ENCODE measurements at places on chromosomes 5 and 9.

DNA sequence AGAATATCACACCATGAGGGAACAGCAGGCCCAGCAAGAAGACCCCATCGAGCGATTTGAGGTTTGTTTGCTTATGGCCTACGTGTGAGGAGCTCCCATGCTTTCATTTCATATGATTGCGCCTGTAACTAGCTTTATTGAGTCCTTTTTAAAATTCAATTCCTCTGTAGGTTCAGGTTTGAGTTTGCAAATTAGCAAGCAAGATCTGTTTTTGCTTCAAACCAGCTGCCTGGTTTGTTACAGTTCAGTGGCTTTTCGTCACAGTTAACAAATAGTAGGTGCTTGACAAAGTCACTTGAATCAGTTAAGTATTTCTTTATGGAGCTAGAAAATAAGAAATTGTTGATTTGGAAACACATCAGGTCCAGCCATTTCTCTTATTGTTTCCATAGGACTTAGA is 56.3 kb downstream of the GPR21 start:
- no peak for DNase-seq

- DNase-seq, result no peak
These were observed 46.3 kb downstream of the NNT start for GRCh38 chr5:43649256-43649655.

GRCh38 chr9:4750023-4750673 is 9.1 kb upstream of the AK3 start:
- no peak for DNase-seq

- DNase-seq, result no peak
These were observed 937.2 kb upstream of the TYRP1 start for GRCh38 chr9:11755951-11756350.

- no peak for DNase-seq
These were observed 16.7 kb downstream of the SLC28A3 start for GRCh38 chr9:84323858-84324257.

DNA sequence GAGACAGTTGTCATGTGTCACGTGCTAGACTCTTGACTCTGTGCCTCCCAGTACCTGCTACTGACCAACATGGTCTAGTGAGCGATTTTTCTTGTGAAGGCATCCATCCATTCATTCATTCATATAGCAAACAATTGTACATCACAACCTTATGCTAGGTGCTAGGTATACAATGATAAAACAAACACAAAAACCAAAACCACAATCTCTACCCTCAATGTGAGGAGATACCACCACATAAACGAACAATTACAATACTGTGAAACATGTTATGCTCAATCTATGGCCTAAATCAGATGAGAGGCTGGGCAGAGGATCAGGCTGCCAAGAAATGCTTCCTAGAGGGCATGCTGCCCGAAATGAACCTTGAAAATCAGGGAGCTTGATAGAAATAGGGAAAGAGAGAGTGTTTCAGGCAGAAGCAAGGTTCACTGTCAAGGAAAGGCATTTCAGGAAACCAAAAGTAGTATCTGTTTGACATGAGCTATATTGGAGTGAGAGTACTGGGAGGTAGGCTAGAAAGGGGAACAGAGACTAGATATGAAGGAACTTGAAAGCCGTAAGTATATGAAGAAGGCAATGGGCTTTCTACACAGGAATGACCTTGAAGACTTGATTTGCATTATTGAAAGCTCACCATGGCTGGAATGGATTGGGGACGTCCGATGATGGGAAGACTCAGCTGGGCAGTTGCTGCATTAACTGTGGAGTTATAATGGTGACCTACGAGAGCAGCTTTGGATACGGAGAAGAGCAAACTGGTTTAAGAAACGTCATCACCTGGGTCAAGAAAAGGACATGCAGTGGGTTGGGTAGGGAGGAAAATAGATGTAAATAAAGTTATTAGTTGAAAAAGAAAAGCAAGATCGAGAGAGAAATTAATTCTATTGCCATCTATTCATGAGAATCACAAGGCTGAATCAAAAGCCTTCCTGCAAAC is 90.1 kb downstream of the THBS4 start:
- no peak for DNase-seq

GRCh38 chr5:33854733-33855151 is 37.0 kb downstream of the ADAMTS12 start:
- no peak for DNase-seq

DNA sequence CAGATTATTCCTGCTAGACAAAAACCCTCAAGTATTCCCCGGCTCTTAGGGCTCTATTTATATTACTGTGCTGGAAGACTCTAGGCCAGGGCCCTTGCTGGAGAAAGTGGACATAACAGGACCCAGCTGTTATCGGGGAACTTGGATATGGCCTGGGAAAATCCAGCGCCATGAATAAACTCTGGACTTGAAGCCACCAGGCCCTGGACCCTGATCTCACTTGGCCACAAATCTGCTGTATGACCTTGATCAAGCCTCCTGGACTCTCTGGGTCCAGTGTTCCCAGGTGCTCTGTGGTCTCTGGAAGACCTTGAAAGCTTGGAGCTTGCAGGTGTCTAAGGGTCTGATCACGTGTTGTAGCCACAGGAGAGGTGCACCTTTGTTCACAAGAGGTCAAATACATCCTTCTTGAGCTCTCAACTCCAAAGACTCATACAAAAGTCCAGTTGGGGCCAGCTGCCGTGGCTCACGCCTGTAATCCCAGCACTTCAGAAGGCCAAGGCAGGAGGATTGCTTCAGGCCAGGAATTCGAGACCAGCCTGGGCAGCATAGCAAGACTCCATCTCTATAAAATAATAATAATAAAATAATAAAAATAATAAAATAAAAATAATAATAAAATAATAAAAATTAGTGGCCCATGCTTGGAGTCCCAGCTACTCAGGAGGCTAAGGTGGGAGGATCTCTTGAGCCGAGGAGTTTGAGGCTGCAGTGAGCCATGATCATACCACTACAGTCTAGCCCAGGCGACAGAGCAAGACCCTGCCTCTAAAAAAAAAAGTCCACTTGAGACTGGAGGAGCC is 26.5 kb downstream of the COL27A1 start:
- DNase-seq, result no peak

- no peak for DNase-seq
These were observed 98.5 kb downstream of the C9orf50 start for GRCh38 chr9:129522351-129522750.

GRCh38 chr5:148760945-148761638 is 65.3 kb upstream of the ADRB2 start:
- DNase-seq, result no peak

GRCh38 chr5:58394339-58394738 is 65.5 kb downstream of the PLK2 start:
- no peak for DNase-seq

DNA sequence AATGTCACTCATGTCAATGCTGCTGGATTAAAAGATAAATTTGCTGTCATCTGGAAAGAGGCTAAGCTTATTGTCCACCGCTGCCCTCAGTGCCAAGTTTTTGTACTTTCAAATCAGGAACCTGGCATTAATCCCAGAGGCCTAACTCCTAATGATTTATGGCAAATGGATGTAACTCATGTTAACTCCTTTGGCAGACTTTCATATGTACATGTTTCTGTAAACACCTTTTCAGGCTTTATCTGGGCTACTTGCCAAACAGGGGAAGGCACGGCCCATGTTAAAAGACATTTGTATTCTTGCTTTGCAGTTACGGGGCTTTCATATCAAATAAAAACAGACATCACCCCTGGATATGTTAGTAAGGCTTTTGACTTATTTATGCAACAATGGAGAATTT is 608.0 kb upstream of the ACO1 start:
- no peak for DNase-seq

DNA sequence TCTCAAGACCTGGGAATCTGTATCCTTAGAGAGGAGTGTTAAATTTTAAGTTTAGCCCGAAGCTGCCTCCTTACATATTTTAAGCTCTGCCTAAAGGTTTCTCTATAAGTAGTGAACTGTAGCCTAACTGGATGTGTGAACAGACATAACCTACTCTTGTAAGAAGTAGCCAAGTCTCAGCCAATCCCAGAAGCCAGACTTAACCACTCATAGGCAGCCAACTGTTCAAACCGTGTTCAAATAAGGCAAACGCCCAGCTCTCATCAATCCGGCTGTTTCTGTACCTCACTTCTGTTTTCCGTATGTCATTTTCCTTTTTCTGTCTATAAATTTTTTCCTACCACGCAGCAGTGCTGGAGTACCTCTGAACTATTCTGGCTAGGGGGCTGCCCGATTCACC is 58.7 kb upstream of the HRH2 start:
- no peak for DNase-seq

DNA sequence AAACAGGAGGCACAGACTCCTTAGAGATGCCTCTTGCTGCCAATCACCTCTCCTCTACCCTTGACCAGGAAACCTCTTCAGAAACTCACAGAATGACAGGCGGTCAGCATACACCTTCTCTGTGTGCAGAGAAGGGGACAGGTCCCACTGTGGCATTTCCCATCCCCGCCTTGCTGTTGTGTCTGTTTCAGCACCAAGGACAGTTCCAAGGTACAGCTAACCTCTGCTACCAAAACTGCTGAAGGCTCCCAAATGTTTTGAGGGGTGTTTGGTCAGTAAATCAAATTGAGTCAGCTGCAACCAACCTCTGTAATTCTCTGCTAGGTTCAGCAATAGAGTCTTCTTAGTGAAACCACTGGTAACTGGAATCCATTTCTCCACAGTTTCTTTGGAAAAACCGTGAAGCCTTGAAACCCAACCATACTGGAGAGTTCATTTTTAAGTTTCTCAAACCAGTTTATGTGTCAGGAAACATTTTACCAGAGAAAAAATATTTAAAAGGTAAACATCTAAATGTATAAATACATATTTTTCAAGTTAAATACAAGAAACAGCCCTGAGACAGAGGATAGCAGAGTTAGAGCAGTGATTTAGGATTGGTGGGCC is 122.0 kb downstream of the DRD1 start:
- no peak for DNase-seq

GRCh38 chr5:158638396-158638795 is 461.3 kb downstream of the EBF1 start:
- no peak for DNase-seq

- no peak for DNase-seq
These were observed 447.8 kb downstream of the MTRR start for GRCh38 chr5:8316608-8317280.

GRCh38 chr5:117131048-117131679 is 556.5 kb upstream of the SEMA6A start:
- DNase-seq, result no peak

DNA sequence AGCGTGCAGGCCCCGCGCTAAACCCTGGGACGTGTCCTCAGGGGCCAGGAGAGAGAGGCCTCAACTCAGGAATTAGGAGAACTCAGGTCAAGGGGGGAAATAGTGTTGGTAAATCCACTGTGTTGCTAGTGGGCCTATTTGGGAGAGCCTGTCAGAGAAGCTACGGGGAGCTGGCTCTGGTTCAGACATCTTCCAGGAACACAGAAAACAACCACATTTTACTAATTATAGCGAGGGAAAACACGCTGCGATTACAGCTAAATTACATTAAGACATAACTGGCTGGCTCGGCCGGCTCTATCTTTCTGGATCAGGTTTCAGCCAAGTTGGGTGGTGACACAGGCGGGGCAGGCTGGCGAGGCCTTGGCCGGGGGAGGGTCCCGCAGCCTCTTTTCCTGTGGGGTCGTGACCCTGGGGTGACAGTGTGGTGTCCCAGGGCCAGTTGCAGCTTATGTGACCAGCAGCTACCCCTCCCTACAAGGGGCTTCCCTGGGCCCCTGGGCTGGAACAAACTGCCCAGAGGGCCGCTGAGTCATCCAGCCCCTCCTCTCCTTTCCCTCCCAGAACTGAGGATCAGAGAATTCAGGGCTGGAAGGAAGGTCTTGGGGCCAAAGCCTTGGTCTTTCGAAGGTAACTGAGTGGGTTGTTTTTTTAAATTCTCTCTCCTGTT is 75.1 kb downstream of the FGF18 start:
- peak; percentile 31 for DNase-seq

DNA sequence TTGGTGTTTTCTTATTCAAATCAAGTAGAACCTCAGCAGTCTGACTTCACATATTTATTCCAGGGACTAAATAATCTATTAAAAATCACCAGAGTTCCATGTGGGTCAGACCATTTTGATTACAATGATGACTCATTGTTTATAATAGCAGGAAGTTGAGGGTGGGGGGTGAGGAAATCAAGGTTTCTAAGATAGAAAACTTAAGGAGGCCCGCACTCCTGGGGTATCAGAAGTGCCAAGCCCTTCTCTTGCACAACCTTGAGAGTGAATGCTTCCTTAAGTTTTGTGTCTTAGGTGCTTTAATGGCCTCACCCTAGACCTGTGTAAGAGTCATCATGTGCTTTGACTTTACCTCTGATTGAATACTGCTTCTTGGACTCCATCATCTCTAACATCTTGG is 31.9 kb upstream of the NPR3 start:
- no peak for DNase-seq
